Fibroblast of mammary gland (primary cell): ENCODE measurements at places on chromosomes 2 and 18.

GRCh38 chr2:164934401-164935117 lies 20.8 kb downstream of the SLC38A11 start:
- no peak for DNase-seq

DNA sequence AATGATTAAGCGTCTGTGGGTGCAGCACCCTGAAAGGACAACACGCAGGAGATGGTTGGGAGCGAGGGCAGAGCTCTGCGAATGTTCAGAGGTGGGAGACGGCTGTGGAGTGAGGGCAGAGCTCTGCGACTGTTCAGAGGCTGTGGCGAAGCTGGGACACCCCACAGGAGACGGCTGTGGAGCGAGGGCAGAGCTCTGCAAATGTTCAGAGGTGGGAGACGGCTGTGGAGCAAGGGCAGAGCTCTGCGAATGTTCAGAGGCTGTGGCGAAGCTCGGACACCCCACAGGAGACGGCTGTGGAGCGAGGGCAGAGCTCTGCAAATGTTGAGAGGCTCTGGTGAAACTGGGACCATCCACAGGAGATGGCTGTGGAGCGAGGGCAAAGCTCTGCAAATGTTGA lies 40.0 kb upstream of the SNTG2 start:
- DNase-seq = no peak

- peak; percentile 100 for DNase-seq
These were observed 136.1 kb upstream of the PID1 start for GRCh38 chr2:229407170-229407569.

GRCh38 chr2:160507046-160507407 lies 13.4 kb upstream of the RBMS1 start:
- no peak for DNase-seq

- DNase-seq = no peak
These were observed 237.4 kb downstream of the LPIN1 start for GRCh38 chr2:11983870-11984269.

DNA sequence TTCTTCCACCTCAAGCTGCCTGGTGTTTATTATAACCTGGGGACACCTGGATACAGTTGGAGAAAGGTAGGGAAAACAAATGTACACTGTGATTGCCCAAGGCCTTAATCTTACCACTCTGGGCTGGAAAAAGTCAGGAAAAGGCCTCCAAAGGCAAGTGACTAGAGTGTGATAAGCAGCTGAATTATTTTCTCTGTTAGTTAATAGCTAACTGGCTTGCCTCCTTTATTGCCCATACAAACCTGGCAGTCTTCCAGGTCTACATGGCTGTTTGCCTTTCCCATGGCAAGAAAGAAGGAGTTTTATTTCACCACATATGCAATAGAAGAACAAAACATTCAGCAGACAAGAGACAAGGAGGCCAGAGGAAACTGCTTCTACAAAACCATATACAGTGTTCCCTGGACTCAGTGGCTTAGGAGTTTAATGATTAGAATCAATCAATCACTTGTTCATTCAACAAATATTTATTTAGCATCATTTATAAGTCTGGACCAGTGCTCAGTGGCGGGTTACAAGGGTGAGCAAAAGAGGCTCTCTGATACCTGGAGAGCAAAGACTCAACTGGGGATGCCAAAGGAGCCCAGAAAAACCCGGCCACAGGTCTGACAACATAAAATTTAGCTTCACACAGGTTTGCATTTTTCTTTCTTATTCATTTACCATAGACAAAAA lies 27.5 kb upstream of the SUCLG1 start:
- peak; percentile 6 for DNase-seq

DNA sequence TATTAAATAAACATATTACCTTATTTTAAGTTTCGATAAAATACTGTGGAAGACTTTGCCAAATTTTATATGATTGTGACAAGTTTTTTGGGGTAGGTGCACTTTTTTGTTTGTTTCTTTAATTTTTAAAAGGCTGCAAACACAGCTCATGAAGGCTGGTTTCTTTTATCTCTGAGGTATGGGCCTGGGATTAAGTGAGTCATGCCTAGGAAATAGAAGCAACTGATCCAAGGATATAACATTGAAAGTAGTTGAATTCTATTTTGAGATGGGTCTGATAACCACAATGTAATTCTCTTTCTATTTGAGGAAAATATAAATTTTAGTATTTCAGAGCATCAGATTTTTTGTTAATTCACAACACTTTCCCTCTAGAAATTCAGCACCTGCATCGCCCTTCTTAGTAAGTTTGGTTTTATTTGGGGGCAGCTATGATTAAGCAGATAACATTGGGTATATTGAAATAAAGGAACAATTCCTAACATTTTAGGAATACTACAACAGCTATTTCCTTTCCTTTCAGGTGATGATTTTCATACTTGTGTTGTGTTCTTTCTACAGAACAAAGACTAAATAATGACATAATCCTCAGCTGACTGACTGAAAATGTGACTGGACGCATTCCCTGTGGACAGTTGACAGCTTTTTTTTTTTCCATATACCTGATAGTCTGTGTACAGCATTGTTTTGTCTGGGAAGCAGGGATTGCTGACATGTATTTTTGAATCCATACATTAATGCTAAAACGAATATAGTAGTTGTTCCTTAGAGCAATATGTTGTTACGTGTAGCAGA lies 16.8 kb downstream of the RBM45 start:
- DNase-seq = no peak

DNA sequence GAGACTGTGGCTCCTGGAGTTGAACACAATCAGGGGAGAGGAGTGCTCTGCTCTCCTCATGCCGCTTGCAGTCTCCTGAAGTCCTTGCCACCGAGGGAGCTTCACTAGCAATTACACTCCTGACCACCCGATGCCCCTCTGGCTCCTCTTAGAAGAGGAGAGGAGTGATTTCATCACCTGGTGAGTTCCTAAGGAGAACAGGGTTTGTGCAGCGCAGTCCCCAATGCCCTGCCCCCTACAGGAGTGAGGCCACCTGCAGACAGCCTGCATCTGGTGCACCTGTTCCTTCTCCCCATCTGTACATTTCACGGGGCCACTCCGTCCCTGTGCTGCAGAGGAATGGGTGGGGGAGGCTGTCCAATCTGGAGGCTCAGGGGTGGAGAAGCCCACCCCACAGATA lies 267.2 kb downstream of the HRH4 start:
- DNase-seq = no peak

- no peak for DNase-seq
These were observed 255.2 kb downstream of the LPIN1 start for GRCh38 chr2:12001621-12002020.

DNA sequence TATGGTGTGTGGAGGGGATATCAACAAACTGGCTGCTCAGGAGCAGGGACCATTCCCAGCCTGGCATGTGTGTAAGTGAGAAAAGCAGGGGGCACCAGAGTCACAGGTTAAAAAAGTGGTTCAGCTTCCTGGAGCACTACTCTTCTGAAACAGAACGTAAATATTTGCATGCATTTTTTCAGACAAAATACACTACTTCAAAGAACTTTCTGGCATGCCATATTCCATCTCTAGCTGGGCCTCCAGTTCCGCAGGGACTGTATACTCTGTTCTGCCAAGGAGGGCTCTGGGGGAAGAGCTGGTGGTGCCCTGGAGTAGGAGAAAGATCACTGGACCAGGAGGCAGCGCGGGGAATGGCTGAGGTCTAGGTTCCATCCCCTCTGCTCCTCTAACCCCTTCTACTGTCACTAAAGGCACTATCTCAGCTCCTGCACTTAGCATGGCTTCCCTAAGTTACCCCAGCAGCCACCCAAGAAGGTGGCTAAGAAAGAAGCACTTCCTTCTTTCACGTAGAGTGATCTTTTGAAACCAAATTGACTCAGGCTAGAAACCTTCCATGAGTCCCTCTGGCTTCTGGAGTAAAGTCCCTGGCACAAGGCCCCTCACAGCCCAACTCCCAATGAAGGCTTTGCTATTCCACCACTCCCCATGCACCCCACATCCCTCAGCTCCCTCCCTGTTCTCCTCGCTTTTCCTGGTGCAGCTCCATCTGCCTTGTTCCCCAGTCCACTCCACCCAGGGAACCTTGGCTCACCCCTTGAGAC lies 57.6 kb upstream of the CABLES1 start:
- DNase-seq = peak; percentile 7

GRCh38 chr18:3839581-3839981 lies 389.6 kb downstream of the TGIF1 start:
- no peak for DNase-seq

GRCh38 chr18:28669165-28669564 lies 492.2 kb upstream of the CDH2 start:
- peak; percentile 21 for DNase-seq

DNA sequence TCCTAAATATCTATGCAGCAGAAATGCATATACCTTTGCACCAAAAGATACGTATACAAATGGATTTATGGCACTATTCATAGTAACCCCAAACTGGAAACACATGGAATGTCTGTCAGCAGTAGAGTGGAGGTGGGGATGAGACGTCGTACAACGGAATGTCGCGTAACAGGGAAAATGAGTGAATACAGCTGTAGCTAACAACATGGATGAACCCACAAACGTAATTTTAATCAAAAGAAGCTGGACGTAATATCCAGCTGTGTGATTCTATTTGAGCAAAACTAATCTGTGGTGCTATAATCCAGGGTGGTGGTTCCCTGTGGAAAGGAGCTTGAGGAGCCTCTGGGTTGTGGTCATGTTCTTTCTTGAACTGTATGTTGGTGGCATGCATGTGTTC lies 89.9 kb downstream of the MTA3 start:
- no peak for DNase-seq

DNA sequence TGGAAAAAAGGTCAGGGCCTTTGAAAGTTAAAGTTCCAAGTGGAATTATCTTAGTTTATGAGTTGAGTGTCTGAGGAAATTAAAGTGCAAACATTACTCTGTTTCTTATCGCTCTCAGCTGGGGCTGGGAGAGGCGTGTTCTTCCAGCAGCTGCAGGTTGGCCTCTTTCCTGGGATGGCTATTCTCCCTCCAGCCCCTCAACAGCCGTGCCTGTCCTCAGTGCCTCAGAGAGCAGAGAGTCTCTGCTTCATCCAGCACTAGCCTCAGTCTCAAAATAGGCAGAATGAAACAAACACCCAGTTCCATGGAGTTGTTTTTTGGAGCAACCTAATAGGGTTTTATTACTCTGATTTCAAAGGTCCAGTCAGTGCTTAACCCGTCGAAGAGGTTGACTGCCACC lies 298.1 kb downstream of the GALR1 start:
- no peak for DNase-seq

DNA sequence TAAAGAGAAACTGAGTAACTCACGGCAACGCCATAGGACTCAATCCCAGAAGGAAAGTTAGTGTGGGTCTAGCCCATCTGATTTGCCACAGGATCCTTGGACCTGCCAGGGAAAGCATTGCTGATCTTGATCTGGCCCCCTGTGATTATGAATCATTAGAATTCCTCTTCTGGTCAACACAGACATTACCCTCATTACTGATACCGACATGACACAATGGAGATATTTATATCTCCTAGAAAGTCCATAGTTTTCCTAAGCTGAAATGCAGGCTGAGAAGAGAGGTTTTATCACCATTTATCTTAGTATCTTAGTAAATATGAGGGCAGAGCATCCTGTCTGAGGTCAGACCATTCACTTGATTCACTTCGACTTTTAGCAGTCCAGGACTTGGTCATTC lies 75.5 kb upstream of the CCDC68 start:
- no peak for DNase-seq

- no peak for DNase-seq
These were observed 7.9 kb downstream of the SLC3A1 start for GRCh38 chr2:44283116-44283666.

GRCh38 chr2:217402761-217403383 lies 543.0 kb upstream of the TNP1 start:
- DNase-seq = peak; percentile 46

DNA sequence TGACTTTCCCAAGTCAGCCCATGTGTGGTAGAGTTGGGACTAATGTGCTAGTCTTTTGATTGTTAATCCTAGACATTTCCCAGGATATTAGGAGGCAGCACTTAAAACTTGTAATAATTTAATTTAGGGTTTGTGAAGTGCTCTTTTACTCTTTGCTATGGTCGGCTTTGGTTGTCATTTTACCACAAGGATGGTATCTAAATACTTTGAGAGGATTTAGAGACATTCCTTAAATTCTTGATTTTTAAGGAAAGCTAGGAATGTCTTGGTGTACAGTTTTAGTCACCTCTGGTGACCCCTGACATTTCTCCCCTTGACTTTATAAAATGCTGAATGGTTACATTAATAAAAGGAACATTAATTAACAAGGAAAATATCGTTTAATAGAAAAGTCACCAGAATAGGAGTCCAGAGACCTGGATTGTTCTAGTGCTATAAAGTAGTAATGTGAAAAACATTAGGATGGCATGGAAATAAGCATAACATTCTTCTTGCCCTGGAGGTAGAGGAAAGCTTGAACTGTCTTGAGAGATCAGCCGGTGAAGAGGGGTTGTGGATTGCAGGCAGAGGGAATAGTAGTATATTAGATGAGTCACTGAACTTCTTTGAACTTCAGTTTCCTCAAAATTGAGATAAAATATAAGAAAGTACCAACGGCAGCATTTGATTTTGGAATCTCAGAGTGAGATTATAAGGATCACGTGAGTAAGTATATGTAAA lies 209.2 kb downstream of the MCFD2 start:
- DNase-seq = peak; percentile 34

- DNase-seq = no peak
These were observed 104.2 kb upstream of the NEUROD1 start for GRCh38 chr2:181784556-181784955.
